Tibial nerve (tissue), 4 donors: ENCODE measurements at places on chromosomes 2 and 18. TPM values are rescaled to one million over a fixed set of nuclear protein-coding genes. Genes with fewer than 3 reads are reported as not detected.

The ITPRIPL1 gene
- total RNA-seq = 2.0 TPM

The LRATD1 gene
- total RNA-seq = 5.7 TPM

The CNNM3 gene
- total RNA-seq = 22.4 TPM

The MC5R gene
- not detected for total RNA-seq

The GTF2A1L gene
- total RNA-seq = 2.5 TPM

The FAP gene
- total RNA-seq = 12.0 TPM

The ZBTB7C gene
- 24.6 TPM for total RNA-seq

The REG3G gene
- total RNA-seq = not detected

The IGFBP5 gene
- total RNA-seq = 1,831 TPM

The CD207 gene
- total RNA-seq = not detected

The CDH7 gene
- total RNA-seq = 16.5 TPM

The GLS gene
- 106 TPM for total RNA-seq

The PAX8 gene
- total RNA-seq = 11.4 TPM

The XRCC5 gene
- 134 TPM for total RNA-seq

The STK25 gene
- 281 TPM for total RNA-seq

The MROH2A gene
- total RNA-seq = not detected

The SCYGR7 gene
- not detected for total RNA-seq

The RPL31 gene
- total RNA-seq = 1,021 TPM

The NETO1 gene
- total RNA-seq = 14.7 TPM

The CDKL4 gene
- 0.22 TPM for total RNA-seq

The SCN9A gene
- total RNA-seq = 36.1 TPM

The CDH2 gene
- 7.5 TPM for total RNA-seq

The RAX gene
- not detected for total RNA-seq

The CCDC102B gene
- total RNA-seq = 17.6 TPM

The TMEM163 gene
- total RNA-seq = not detected

The SMPD4 gene
- total RNA-seq = 72.6 TPM

The ACVR1C gene
- 9.4 TPM for total RNA-seq

The MEP1B gene
- not detected for total RNA-seq

The GPATCH11 gene
- total RNA-seq = 10.9 TPM

The PID1 gene
- 33.1 TPM for total RNA-seq

The DNPEP gene
- total RNA-seq = 61.5 TPM

The SERPINB8 gene
- total RNA-seq = 29.4 TPM

The RMND5A gene
- total RNA-seq = 55.3 TPM

The TUBA4B gene
- total RNA-seq = not detected

The ONECUT2 gene
- total RNA-seq = not detected

The GALR1 gene
- 1.2 TPM for total RNA-seq

The CHRND gene
- not detected for total RNA-seq

The C2orf81 gene
- 14.4 TPM for total RNA-seq

The SERPINB3 gene
- total RNA-seq = not detected

The LYPD6 gene
- 10.7 TPM for total RNA-seq

The STAT4 gene
- 2.3 TPM for total RNA-seq
